HTR-8/SVneo (cell line): ENCODE measurements at places on chromosomes 13 and 19.
A peak's percentile ranks its signal among the peaks of the same experiment; 100 is the strongest.

DNA sequence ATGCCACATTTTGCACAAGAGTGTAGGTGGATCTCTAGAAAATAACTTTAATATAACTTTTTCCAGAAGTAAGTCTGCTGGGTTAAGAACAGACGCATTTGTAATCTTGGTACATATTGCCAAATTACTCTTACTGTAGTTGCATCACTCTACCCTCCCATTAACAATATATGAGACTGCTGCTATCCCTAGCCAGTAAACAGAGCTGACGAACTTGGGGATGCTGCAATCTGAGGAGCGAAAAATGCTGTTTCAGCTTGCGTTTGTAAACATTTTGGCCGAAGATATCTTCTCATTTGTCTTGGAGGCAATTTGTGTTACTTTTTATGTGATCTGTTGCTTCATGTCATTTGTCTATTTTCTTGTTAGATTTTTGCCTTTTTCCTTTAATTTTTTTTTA, 1482.8 kb downstream of the OLFM4 start:
- DNase-seq, result no peak

GRCh38 chr19:58569191-58569942, 3.8 kb downstream of the MZF1 start:
- no peak for DNase-seq

DNA sequence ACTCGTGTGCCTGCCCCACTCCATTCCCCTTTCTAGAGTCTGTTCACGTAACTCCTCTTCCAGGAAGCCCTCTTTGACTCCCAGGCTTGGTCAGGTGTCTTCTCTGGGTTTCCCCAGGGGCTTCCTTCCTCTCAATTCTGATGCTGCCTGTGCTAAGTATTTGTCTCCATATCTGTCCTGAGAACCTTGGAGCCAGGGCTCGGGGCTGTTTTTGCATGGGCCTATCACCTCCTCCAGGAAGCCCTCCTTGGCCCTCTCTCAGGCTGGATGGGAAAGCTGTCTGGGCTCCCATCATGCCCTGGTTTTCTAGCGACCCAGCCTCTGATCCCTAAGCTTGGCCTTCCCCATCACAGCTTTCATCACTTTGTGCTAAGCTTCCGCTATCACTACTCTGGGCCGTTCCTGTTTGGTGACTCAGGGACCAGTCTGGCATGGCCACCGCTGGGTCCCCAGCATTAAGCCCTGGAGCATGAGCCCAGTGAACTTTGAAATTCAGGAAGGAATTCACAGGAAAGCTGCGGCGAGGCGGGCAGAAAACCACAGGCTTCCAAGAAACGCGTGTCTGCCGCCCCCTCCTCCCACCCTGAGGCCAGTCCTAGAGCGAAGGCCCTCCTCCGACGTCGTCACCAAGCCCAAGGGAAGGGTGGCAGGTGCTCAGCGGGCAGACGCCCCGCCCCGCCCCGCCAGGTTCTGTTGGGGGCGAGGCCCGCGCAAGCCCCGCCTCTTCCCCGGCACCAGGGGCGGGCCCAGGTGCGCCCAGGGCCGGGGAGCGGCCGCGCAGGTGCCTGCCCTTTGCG, 486 bp upstream of the SPINT2 start:
- peak; percentile 62 for DNase-seq

- no peak for DNase-seq
Observed at GRCh38 chr19:38400361-38400760, 2.5 kb upstream of the FAM98C start.

DNA sequence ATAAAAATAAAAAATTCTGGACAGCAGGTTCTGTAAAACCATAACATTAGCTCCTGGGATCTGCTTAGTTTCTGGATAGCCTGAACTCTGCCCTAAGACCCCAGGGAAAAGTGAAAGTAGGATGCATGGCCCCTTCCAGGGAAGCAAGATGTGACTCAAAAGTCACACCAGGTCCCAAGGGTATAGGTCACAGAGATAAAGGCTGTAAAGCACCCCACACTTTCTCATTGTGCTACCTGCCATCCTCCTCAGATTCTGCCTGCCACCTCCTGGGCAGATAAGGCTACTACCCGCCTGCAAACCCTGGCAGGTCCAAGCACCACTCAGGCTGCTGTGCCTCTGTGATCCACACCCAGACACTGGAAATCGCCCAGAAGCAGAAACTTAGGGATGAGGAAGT, 20.6 kb downstream of the FFAR2 start:
- DNase-seq, result peak; percentile 49
